Stimulated activated CD8-positive, alpha-beta memory T cell treated with anti-CD3 and anti-CD28 coated beads, Interleukin-12 subunit alpha, Interleukin-12 subunit beta, amount 100 ng/mL, for 1 hour (primary cell): ENCODE measurements at places on chromosomes 7 and 10.

DNA sequence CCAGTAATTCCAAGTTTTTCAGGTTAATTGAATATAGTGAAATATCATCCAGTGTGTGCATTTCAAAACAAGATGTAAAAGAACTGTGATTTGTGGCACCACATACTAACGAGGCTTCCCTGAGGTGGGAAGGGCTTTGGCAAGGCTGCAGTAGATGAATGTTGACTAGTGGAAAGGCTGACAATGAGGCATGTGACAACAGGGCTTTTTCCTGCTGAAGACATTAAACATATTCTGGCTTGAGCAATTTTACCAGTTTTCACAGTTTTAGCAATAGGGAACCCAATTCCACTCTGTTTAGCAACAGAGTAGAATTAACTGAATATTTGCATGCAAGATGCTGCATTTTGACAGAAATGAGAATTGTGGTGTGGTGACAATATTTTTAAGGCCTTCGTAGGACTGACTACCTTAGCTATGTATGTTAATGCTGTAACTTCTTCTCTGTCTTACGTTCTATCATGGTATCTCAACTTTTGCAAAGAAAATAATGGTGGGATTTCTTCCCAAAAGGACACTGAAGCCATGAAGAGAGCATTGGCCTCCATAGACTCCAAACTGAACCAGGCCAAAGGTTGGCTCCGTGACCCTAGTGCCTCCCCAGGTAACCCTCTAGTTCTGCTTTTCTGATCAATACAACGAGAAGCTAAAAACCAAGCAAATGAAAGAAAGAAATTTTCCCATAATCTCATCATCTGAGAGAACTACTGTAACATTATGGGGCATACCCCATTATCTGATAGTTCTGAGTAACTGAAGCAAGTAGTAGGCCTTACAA, 68.5 kb downstream of the AP3M1 start:
- no peak for DNase-seq

DNA sequence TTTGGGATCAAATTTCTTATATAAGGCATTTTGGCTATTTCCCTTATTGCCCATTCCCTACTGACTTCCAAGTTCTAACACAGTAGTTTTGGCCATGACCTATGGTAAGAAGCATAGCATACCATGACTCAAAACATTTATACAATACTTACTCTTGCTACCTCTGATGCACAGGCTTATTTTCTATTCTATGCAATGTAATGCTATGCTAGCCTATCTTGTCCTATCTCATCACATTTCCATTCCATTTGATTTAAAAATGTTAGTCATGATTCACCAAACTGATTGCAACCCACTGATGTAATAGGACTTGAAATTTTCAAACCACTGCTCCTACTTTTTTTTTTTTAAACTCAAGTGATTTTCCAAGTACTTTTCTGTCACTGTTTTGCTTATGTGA, 658.5 kb downstream of the TYW1 start:
- DNase-seq, result no peak

DNA sequence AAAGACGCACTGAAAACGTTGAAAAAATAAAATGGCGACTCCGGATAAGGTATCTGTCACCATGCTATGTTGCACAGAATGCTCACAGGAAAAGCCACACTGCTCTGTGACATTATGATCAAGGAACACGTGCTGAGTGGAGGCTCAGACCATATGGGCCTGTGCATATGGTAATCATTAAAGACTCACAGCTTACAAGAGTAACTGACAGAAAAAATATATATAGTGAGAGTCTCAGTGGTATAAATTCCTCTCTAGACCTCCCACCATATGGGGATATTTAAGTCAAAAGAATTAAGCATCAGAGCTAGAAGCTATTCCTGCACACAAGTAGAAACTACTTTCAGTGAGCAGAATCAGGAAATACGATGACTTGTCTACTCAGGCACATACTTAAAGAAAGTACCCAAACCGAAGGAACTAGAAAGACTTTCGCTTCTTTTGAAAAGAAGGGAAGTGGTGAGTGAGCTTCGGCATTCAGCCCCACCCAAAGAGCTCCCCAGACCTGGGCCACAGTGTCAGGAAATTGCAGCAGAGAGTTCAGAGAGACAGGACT, 65.1 kb upstream of the MPP7 start:
- peak; percentile 38 for DNase-seq

- DNase-seq, result no peak
Measured at GRCh38 chr10:30467651-30468338, 33.8 kb downstream of the MAP3K8 start.

DNA sequence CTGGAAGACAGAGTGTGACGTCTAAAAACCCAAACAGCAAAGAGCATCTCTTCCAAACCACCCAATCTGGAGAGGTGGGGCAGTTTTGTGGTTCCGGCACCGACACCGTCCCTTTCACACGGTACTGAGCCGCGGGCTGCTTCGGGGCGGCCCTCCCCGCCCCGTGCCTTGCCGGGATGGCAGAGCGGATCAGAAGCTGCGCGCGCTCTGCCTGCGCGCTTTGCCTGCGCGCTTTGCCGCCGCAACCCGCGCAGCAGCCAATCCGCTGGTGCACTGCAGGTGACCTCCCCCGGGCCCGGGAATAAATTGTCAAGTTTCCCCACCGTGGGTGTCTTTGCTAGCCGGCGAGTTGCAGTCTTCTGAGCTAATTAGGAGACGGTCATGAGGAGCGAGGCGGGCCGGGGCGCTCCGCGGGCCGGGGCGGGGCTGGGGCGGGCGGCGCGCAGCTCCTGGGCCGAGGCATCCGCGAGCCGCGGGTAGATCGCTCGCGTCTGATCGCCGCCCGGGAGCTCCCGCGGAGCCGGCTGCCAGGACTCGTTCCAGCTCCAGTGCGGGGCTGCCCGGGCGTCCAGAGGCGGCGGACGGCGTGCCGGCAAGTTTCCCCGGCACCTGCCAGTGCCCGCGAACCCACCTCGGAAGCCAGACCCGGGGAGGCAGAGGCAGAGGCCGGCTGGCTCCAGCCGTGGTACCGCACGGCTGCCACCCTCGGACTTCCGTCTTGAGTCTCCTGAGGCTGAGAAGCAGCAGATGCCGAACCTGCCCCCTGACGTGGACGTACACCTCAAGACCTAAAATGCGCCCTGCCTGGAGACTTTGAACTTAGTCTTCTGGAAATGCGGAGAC, 536.0 kb upstream of the GALNT17 start:
- no peak for DNase-seq
